GM10248 (cell line): ENCODE measurements at places on chromosomes 4 and X.

DNA sequence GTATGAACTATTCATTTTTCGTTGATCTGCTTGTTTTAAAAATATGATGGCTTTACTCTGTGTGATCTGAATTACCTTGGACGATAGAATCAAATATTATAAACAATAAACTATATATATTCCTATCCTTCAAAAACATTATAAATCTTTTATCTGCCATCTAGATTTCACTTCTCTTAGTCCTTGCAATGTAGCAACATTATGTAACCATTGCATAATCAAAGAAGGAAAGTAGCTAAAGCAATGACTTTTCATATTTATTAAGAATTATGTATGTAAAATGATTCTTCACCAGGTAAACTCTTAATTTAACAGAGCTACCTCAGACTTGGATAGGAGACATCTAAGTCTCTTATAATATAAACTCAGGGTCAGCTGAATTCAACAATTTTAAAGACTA, 210.5 kb downstream of the ADAMTS3 start:
- no peak for DNase-seq

- no peak for DNase-seq
These were observed 334.7 kb downstream of the PPP1R2C start for GRCh38 chrX:42443267-42443666.

GRCh38 chrX:107902721-107903120, 77.1 kb downstream of the MID2 start:
- no peak for DNase-seq

DNA sequence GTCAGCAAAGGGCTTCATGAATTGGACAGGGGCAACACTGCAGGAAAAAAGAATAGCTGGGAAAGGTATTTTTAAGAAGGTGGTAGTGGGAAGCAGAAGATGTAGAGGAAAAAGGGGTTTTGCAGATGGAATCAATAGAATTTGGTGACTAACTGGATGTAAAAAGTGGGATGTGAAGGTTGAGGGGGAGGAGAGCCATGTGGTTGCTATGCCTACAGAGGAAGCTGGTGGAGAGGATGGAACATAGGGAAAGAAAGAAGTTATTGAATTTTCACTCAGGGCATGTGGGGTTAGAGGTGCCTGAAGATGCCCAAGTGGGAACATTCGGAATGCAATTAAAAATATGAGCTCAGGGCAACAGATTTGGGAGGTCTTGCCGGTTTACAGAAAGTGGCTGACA, 33.0 kb downstream of the REELD1 start:
- no peak for DNase-seq
